ENCODE measurements at places on chromosomes 2 and 18. TPM values are rescaled to one million over a fixed set of nuclear protein-coding genes. Genes with fewer than 3 reads are reported as not detected.
A peak's percentile ranks its signal among the peaks of the same experiment; 100 is the strongest.

- no peak overlapping the region for H3K27ac ChIP-seq
- H3K4me3 ChIP-seq, result no peak overlapping the region
- no peaks in the 10 kb centered on the region for H3K27me3 ChIP-seq
Measured at GRCh38 chr2:38653715-38654527, 12.0 kb upstream of the GALM start.

DNA sequence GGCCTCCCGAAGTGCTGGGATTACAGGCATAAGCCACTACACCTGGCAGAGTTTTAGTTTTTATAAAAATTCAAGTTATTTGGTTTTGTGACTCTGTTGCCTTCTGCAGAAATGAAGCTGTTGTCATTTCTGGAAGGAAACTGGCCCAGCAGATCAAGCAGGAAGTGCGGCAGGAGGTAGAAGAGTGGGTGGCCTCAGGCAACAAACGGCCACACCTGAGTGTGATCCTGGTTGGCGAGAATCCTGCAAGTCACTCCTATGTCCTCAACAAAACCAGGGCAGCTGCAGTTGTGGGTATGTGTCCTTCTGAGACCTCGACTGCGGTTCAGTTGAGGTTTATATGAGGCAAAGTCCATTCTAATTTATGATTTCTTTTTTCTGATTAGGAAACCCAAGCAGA lies 7.2 kb downstream of the MTHFD2 start:
- H3K27ac ChIP-seq, result peak overlapping the region; percentile 67
- peaks cover 30% of the 10 kb centered on the region for H3K4me1 ChIP-seq
- H3K4me3 ChIP-seq, result no peak overlapping the region

DNA sequence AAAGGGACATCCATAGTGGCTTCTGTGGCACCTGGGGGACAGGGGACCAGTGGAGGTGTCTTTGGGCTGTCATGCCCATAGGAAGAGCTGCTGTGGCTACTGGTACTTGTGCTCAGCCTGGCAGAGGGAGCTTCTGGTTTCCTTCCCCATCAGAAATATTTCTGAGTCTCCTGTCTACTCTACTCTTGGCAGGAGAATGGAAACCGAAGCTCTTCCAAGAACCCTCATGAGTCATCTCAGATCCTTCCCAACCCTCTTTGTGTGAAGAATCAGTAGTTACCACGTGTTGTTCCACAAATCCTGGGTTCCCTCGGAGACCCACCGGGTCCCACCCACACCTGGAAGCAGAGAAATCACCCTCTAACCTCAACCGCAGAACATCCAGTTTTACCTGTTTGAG lies 234.9 kb downstream of the FHOD3 start:
- H3K36me3 ChIP-seq, result no peaks in the 10 kb centered on the region
- no peaks in the 10 kb centered on the region for H3K4me1 ChIP-seq
- no peaks in the 10 kb centered on the region for H3K27me3 ChIP-seq
- no peak overlapping the region for H3K4me3 ChIP-seq
- no peak overlapping the region for H3K27ac ChIP-seq

- H3K4me3 ChIP-seq, result no peak overlapping the region
- no peaks in the 10 kb centered on the region for H3K27me3 ChIP-seq
- no peak for DNase-seq
- peak overlapping the region; percentile 19 for H3K27ac ChIP-seq
Measured at GRCh38 chr2:46170026-46170425, 127.2 kb upstream of the EPAS1 start.

GRCh38 chr18:7272311-7273049 lies 41.6 kb downstream of the LRRC30 start:
- H3K27me3 ChIP-seq, result no peaks in the 10 kb centered on the region
- peak; percentile 72 for DNase-seq
- peak overlapping the region; percentile 46 for H3K4me3 ChIP-seq
- no peaks in the 10 kb centered on the region for H3K4me1 ChIP-seq

GRCh38 chr18:28771849-28772248 lies 594.9 kb upstream of the CDH2 start:
- no peak for DNase-seq
- no peaks in the 10 kb centered on the region for H3K4me1 ChIP-seq
- no peaks in the 10 kb centered on the region for H3K27me3 ChIP-seq

- H3K27ac ChIP-seq, result no peak overlapping the region
- H3K4me1 ChIP-seq, result no peaks in the 10 kb centered on the region
- no peaks in the 10 kb centered on the region for H3K36me3 ChIP-seq
- no peaks in the 10 kb centered on the region for H3K27me3 ChIP-seq
- DNase-seq, result no peak
- no peak overlapping the region for H3K4me3 ChIP-seq
Measured at GRCh38 chr18:62795813-62796212, 80.5 kb downstream of the PHLPP1 start.

DNA sequence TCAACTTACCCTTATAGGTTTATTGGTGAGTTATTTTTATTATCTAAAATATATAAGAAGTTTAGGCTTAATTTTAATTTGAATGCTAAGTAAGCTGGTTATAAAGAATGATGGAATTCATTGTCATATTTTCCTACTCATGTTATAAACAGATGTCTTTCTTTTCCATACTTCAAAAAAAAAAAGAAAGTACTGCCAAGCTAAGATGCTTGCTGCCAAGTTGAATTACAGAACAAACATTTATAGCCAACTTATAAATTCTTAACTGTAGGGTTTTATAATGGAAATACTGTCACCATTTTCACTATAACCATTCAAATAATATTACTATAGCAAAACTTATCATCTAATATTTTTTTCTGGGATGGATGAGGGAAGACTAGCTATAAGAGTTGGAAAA lies 676.0 kb downstream of the NRXN1 start:
- no peak for DNase-seq
- H3K27me3 ChIP-seq, result no peaks in the 10 kb centered on the region
- H3K36me3 ChIP-seq, result no peaks in the 10 kb centered on the region
- H3K27ac ChIP-seq, result no peak overlapping the region
- H3K4me1 ChIP-seq, result no peaks in the 10 kb centered on the region

DNA sequence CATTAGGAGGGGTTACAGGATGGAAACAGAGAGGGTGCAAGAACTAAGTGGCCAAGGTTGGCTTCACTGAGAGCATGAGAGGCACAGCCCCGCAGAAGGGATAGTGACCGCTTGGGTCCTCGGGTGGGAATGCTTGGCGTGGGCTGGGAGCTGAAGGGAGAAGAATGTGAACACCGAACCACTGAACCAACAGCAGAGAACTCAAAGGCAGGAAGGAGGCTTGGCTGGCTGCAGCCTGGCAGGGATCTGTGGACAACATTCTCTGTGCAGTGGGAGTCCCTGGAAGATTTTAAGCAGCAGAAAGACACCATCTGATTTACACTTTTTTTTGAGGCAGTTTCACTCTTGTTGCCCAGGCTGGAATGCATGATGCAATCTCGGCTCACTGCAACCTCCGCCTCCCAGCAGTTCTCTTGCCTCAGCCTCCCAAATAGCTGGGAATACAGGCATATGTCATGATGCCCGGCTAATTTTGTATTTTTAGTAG lies 33.9 kb downstream of the SOWAHC start:
- H3K4me3 ChIP-seq, result no peak overlapping the region
- peak overlapping the region; percentile 73 for H3K27ac ChIP-seq
- H3K4me1 ChIP-seq, result peaks cover 23% of the 10 kb centered on the region
- H3K36me3 ChIP-seq, result no peaks in the 10 kb centered on the region
- no peaks in the 10 kb centered on the region for H3K27me3 ChIP-seq

DNA sequence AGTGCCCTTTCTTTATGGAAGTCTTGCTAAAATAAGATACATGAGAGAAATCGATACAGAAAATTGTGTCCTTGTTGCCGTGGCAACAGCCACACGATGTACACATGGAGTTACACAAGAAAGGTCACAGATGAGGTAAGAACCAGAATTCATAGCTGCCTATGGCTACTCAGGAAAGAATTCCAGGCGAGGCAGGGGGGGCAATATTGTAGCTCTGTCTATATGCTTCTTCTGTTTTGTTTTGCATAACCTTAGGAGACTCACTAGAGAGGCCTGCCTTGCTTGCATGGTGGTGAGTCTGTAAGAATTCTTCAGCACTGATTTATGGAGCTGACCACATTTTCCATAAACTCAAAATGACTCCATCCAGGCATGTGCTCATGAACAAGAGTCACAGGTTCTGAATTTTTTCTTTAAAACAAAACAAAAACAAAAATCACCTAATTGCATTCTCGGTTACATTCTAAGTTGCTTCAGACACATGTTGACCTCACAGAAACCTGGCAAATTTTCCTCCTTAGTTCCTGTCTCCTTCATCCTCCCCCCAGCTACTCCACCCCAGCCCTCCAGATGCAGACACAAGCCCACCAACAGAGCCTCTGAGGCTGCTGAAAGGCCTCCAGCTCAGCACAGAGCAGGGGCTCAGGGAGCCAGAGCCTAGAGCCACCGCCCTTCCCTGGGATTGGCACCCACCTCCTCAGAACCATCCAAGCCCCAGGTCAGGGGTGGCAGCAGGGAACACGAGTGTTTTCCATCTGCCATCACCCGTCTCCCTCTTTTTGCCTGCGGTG lies 183.5 kb downstream of the ANTXR1 start:
- peaks cover 26% of the 10 kb centered on the region for H3K36me3 ChIP-seq
- peak overlapping the region; percentile 68 for H3K27ac ChIP-seq
- H3K4me3 ChIP-seq, result no peak overlapping the region
- no peaks in the 10 kb centered on the region for H3K27me3 ChIP-seq
- no peaks in the 10 kb centered on the region for H3K4me1 ChIP-seq

DNA sequence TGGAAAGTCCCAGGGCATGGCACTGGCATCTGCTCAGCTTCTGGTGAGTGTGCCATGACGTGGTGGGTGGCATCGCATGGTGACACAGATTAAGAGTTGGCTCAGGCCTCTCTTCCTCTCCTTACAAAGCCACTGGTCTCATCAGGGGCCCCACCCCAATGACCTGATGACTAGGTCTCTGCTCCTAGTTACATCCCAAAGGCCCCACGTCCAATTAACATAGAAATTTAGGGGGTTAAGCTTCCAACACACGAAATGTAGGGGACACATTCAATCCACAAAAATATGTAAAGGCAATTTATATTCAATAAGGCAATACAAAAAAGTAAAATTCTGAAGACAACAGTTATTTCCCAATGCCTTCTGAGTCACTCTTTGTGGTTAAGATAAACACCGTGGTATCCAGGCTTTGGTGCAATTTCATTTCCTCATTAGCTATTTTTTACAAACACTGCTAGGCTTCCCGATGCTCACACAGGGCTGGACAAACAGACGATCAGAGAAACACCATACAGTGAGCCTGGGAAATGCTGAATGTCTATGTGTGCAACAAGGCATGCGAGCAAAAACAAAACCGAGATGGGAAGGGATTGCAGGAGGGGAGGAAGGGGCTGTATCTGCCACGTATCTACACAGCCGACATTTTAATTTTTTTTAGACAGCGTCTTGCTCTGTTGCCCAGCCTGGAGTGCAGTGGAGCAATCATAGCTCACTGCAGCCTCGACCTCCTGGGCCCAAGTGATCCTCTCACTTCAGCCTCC lies 67.2 kb downstream of the MBP start:
- H3K4me1 ChIP-seq, result peaks cover 30% of the 10 kb centered on the region
- DNase-seq, result no peak
- H3K36me3 ChIP-seq, result peaks cover 5% of the 10 kb centered on the region
- no peak overlapping the region for H3K4me3 ChIP-seq
- peak overlapping the region; percentile 84 for H3K27ac ChIP-seq
- no peaks in the 10 kb centered on the region for H3K27me3 ChIP-seq

DNA sequence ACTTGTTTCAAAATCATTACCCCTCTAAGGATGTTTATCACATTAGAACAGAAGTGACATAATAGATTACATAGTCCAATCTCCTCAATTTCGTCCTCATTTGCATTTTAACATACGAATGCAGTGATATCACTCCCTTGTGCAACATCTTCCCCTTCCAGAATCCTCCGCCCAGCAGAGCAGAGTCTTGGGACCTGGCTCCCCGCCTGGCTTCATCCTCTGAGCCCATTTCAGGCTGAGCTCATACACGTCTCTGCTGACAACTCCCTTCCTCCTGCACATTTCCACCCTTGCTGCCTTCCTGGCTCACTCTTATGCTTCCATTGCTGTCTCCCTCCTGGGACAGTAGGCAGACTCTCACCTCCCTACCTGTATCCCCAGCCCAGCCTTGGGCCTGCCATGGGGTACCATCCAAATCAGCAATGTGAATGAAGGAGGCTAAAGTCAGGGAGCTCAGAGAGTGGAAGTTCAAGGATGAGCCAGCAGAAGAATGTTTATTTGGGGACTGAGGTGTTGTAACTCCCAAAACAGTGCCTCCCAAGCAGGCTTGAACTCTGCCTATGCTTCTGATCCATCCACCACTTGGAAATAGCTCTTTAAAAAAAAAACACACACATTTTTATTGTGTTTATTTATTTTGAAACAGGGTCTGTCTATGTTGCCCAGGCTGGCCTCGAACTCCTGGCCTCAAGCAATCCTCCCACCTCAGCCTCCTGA lies 165.2 kb downstream of the TMEM200C start:
- no peaks in the 10 kb centered on the region for H3K36me3 ChIP-seq
- no peak overlapping the region for H3K27ac ChIP-seq
- H3K4me3 ChIP-seq, result no peak overlapping the region
- no peak for DNase-seq

DNA sequence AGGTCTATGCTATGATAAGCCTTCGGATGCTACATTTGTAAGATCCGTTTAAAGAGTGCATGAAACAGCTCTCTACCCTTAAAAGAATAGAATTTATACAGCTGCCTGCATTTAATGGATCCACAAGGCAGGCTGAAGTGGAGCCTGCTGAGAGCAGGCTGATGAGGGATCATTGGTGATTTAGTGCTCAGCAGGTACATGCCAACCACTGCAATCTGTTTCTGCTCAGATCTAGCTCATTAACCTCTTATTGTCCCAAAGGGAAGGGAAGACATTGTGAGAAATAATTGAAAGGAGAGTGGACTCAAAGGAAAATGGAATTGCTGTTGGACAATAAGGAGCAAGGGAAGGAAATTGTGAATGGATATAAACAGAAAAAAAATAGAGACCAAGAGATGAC lies 822.6 kb downstream of the TRIB2 start:
- no peaks in the 10 kb centered on the region for H3K27me3 ChIP-seq
- H3K27ac ChIP-seq, result no peak overlapping the region
- no peaks in the 10 kb centered on the region for H3K4me1 ChIP-seq
- DNase-seq, result no peak
- no peaks in the 10 kb centered on the region for H3K36me3 ChIP-seq
- H3K4me3 ChIP-seq, result no peak overlapping the region

- DNase-seq, result no peak
- no peak overlapping the region for H3K4me3 ChIP-seq
- no peaks in the 10 kb centered on the region for H3K36me3 ChIP-seq
- no peaks in the 10 kb centered on the region for H3K27me3 ChIP-seq
- no peak overlapping the region for H3K27ac ChIP-seq
- no peaks in the 10 kb centered on the region for H3K4me1 ChIP-seq
Measured at GRCh38 chr2:103364177-103364576, 602.3 kb downstream of the TMEM182 start.

DNA sequence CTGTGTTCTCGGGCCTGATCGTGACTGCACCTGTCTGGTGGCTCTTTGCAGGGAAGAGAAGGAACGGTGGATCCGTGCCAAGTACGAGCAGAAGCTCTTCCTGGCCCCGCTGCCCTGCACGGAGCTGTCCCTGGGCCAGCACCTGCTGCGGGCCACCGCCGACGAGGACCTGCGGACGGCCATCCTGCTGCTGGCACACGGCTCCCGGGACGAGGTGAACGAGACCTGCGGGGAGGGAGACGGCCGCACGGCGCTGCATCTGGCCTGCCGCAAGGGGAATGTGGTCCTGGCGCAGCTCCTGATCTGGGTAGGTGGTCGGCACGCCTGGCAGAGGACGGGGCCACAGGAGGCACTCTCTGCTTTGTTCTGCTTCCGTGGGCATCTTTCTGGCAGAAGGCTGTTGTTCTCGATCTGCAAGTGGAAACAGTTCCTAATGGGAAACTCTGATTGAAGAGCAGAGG lies 48.0 kb downstream of the GBX2 start:
- DNase-seq, result no peak
- H3K27me3 ChIP-seq, result no peaks in the 10 kb centered on the region
- H3K36me3 ChIP-seq, result peaks cover 18% of the 10 kb centered on the region
- H3K27ac ChIP-seq, result no peak overlapping the region

The PTMA gene
- 745 TPM for total RNA-seq

The NCKAP5 gene
- 0.75 TPM for total RNA-seq

The GKN1 gene
- 1.9 TPM for total RNA-seq

The SLC35F5 gene
- 55.7 TPM for total RNA-seq

The MYO5B gene
- total RNA-seq, result 0.21 TPM

The TEX44 gene
- total RNA-seq, result not detected
